ENCODE measurements at places on chromosomes 7 and 10.

GRCh38 chr10:1377231-1377630, 321.0 kb downstream of the WDR37 start:
- DNase-seq, result no peak

DNA sequence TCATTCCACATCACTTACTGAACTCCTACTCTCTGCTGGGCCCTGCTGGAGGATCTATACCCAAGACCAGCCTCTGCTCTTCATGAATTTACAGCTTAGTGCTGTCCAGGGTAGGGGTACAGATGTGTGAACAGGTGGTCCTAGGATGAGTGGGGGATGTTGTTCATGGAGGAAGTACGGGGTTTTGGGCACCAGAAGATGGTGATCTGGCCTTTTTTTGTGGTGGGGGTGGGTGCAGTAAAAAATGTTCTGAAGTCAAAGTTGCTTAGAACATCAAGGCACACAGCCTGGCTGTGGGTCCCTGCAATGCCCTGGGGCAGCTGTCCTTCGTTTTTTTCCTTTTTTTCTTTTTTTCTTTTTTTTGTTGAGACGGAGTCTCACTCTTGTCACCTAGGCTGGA, 34.2 kb upstream of the GNA12 start:
- DNase-seq, result no peak

DNA sequence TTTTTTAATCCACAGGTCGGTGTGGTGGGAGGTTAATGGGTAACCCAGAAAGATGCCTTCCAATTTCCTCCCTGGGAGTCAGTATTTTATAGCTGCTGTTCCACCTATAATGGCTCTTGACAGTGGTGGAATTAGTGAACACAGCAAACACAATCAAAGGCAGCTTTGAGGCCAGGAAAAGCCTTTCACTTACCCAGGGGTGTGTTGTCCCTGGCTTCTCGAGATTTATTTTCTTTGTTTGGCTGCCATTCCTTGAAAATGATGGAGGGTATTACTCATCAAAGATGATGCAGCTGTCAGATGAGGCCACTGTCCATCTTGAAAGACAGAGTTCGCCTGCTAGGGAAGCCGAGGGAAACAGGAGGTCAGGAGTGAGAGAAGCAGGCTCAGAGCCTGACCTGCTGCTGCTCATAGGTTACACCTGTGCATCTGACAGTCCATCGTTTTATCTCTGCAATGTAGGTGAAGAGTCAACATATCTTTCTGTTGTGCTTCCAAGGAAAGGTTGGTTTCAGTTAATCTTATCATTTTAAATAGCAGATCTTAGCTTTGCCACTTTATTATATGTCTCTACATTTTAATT, 221.6 kb downstream of the XPNPEP1 start:
- no peak for DNase-seq

GRCh38 chr10:6493521-6494441, 86.3 kb downstream of the PRKCQ start:
- no peak for DNase-seq

DNA sequence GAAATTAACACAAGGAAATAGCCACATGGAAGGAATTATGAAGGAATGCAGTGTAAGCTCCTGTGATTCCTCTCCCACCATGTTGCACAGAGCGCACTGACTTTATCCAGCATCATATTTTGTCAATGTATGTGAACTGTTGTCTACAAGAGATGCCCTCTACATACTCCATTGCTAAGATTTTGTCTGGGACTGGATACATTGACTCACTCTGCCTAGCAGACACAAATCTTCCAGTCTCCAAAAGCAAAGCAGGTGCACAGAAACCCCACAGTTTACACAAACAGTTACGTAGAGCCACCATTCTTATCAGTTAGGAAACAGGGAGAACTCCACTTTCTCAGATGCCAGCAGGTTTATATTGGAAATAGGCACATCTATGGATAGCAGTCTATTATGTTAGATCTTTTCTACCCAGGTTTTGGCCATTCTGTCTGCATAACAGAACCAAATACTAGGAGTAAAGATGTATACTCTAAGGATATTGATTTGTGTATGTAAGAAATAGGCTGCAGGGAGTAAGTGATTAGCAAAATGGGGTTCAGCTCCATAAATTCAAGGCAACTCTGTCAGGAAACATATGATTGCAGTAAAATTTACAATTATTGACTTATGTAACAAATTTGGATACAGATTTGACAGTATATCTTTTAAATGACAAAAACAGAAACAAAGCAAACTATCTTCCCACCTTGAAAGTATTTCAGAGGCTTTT, 1.5 kb downstream of the AKR1C2 start:
- DNase-seq, result no peak

GRCh38 chr10:129608653-129609052, 141.6 kb downstream of the MGMT start:
- DNase-seq, result no peak

GRCh38 chr7:40882071-40882658, 747.4 kb downstream of the SUGCT start:
- no peak for DNase-seq

- no peak for DNase-seq
Measured at GRCh38 chr10:119346095-119346832, 138.9 kb downstream of the GRK5 start.

- DNase-seq, result no peak
Measured at GRCh38 chr7:143085109-143085508, 33.0 kb downstream of the OR6V1 start.

DNA sequence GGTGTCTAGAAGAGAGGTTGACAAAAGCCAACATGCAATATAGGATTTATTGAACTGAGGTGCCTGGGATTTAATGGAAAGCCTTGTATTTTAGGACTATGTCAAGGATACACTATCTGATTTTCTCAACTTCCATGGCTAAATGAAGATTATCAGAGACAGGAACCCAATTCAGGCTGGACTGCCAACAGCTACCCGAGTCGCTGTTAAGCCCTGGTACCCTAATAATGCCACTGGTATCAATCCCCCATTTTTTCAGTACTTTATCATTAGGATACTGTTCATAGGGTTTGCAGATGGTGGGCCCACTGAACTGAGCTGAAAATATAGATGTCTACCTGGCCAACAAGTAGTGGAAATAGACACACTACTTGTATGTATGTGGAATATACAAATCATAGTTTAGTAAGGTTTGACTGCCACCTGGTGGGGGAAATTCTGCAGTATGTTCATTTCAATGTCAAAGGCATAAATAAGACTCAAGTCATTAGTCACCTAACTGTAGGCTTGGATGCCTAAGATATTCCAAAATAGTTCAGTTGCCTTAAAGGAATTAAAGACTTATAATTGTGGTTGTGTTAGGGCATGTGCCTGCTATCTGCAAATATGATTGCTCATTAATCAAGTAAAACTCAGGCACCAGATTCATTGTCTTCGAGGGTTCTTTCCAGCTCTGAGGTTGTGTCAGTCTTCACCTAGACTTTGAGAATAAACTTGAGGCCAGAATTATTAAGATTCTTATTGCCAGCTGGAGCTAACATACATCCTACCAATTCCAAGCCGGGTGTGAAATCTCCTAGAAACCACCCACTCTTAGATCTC, 34.1 kb upstream of the NOBOX start:
- peak; percentile 60 for DNase-seq

DNA sequence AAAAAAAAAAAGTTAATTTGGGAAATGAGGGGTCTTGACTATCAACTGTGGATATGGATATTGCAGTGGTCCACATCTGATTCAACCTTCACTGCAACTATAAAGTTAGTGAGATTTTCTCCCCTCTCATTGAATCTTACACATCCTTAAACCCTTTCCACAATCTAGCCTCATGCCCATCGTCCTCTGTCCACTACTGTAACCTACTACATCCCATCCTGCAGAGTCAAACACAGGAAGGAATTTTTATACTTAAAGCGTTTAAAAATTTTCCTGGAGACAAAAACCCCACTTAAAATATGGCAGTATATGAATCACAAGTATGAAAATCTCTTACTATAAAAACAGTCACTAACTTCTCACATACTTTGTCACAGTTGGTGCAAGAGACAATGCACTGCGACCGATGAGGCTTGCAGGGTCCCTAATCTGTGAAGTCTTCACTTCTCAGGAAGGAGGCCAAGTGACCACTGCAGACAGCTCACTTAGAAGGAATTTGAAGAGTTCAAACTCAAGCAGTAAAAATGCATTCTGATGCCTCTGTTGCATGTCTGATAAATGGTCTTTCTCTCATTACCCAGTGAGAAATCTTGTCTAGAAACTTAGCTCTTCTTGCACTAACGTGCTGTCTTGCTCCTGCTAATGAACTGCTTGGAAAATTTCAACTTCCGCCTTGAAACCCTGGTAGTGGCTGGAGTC, 50.3 kb upstream of the ST8SIA6 start:
- peak; percentile 80 for DNase-seq

DNA sequence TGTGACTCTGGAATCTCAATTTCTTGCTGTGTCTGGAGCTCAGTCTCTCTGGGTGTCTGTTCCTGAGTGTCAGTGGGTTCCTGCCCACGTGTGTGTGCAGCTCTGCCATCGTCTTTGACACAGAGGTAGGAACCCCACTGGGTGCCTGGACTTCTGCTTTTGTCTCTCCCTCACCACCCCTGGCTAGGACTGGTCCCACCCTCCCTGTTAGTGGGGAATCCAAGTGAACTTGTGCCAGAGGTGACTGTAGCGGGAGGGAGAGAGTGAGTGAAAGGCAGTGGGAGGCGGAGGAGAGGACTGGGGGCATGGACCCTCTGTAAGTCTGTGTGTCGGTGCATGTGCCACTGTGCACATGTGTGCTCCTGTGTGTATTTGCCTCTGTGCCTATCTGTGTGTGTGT, 299.9 kb upstream of the ZMIZ1 start:
- no peak for DNase-seq

DNA sequence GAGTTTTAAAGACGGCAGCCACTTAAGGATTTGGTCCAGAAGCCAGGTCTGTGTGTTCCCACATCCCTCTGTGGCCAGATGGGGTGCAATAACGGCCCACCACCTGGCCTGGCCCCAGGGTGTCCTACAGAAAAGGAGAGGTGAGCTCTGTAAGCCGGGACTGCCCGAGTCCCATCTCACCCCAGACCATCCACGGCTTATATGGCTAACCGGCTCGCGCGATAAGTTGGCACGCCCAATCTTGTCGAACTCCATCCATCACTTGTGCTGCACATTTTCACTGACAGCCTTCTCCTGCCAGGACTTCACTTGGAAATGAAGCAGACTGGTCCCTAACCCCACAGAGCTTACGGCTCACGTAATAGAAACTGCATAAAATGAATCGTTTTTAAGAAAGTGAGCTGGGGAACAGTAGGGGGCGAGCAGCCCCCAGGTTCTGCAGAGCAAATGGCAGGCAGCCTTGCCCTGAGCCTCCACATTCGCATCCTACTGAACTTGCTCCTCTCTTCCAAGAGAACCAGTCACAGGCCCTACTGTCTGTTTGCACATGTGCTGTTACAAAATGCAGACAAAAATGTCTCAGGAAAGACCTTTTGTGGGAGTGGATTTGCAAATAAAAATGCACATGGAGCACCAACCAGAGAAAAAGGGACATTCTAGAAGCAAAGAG, 98.2 kb downstream of the TNS3 start:
- peak; percentile 36 for DNase-seq

DNA sequence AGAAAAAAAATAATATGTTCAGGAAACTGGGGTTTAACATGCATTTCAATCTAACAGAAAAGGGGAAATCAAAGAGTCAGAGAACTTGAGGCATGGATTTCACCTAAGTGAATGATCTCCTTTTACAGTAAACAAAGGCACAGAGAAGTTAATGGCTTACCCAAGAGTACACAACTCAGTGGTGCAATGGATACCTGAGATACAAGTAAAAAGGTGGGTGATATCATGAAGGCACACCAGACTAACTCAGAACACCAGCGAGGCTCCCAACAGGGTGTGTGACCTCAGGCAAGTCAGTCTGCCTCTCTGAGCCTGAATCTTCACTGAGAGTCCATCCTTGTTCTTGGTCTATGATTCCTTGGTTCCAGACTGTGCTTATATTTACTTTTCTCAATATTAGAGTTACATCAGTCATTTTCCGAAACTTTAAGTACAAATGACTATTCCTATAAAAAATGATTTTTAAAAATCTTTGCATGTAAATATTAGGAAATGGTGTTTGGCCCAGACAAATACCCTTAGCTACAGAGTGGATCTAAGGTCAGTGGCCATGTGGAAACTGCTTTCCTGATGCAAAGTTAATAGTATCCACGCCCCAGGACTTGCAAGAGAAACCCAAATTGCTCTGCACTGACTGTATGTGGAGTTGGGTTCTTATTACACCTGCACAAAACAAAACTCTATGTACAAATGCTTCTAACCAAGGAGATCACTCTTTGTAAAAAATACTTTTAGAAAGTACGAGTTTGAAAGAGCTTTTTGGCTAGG, 282.8 kb upstream of the IMMP2L start:
- no peak for DNase-seq

DNA sequence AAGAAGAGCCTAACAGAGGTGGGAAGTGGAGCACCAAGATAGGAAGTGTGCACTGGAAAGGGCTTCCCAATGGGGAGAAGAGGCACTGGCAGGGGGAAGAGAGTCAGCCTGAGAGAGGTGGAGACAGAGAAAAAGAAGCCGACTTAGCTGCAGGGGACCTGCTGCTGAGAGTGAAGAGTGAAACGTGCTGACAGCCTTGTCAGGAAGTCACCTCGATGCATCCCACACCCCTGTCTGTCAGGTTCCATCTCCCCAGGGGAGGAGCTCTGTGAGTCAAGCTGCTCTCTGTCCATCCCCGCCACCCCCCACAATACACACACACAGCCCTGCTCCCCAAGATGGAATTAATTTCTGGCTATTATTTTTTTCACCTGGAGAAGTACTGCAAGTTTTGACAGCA, 14.0 kb downstream of the KAZALD1 start:
- DNase-seq, result no peak

- no peak for DNase-seq
Measured at GRCh38 chr10:125549653-125550052, 133.3 kb downstream of the TEX36 start.

DNA sequence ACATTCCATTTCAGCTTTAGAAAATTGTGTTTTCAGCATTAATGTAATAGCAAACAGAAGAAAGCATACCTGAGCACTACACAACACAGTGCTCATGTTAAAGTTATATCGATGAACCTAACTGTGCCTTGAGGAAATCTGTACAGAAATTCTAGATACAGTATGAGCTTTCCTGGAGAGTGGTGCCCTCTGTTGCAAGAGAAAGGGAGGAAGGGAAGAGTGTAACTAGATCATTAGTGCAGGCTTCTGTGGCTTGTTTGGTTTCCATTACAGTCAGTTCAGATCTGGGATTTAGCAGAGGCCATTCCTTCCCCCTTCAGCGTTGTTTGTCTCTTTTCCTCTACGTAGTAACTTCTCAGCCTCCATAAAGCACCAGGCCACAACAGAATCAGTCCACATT, 139.7 kb downstream of the HTR7 start:
- DNase-seq, result no peak

- DNase-seq, result no peak
Measured at GRCh38 chr7:30805931-30806330, 34.7 kb downstream of the MINDY4 start.
